ENCODE measurements at places on chromosomes 2 and 18. TPM values are rescaled to one million over a fixed set of nuclear protein-coding genes. Genes with fewer than 3 reads are reported as not detected.

- no peak for DNase-seq
These were observed 118.2 kb upstream of the NOL4 start for GRCh38 chr18:34342960-34343359.

DNA sequence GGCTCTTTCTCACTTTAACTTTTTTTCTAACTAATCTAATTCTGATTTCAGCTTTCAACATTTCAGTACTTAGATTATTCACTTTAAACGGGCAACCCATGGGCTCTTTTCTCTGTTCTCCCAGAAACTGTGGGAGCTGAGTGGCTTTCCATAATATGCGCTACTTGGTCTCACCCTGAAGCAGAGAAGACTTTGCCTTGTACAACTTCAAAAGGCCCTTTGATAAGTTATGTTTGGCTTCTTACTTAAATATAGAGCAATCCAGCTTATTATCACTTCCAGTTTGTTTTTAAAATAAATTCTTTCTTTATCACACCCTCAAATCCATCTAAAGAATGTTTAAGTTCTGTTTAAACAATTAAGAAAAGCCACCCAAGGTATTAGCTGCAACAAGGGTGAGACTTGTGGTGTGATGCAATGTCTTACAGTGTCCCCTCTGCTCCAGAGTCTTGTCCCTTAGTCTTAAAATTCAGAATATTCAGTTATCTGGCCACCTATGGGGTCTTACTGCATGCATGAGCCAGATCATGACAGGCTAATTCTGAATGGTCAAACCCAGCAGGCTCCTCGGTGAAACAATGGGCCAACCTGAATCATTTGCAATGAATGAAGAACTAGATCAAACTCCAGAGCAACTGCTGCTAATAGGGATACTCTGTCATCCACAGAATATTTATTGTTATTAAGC is 38.8 kb downstream of the GCG start:
- DNase-seq, result peak; percentile 67

DNA sequence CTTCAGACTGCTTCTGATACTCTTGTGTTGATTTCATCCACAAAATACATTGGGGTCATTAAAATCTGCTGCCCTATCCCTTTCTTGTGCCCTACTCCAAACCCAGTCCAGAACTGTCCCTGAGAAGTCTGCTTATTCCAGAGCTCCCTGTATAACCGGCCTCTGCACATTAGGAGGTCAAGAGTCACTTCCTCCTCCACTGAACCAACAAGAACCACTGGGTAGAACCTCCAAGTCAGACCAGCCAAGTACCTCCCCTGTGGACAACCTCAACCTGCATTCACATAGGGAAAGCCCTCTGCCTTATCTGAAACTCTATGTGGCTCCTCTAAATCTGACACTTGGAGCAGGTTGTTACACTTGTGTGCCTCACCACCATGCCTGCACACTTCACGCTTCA is 22.1 kb downstream of the KDSR start:
- no peak for DNase-seq

DNA sequence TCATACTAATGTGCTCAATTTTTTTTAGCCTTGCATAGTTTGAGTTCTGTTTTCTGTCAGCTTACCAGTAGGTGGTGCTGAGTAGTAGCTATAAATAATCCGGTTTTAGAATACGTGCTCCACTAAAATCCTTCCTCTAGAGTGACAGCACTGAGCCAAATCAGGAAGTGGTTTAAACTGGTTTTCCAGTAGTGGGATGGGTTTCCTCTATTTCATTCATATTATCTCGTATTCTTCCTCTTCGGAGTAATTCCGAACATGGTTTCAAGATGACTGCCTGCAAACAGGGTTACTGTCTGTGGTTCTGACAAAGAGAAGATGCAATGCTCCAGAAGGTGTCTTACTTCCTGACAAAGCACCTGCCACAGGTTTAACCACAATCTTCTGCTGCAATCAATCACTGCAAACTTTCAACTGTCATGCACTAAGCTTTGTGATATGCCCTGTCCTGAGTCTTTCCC is 496.9 kb upstream of the VRK2 start:
- no peak for DNase-seq

The SPP2 gene
- total RNA-seq, result not detected
